ENCODE measurements at places on chromosomes 11 and 22. TPM values are rescaled to one million over a fixed set of nuclear protein-coding genes. Genes with fewer than 3 reads are reported as not detected.

Gene FJX1
- 29.1 TPM for total RNA-seq

Gene TRPM5
- total RNA-seq: not detected

Gene CEND1
- total RNA-seq: 2.1 TPM

Gene SF3B2
- total RNA-seq: 185 TPM

Gene FZD4
- 1.3 TPM for total RNA-seq
